ENCODE measurements at places on chromosomes 3 and 15.
A peak's percentile ranks its signal among the peaks of the same experiment; 100 is the strongest.

- peak; percentile 59 for DNase-seq
Observed at GRCh38 chr15:99450896-99451358, 114.9 kb upstream of the MEF2A start.

GRCh38 chr15:93452537-93453211 lies 363.7 kb upstream of the RGMA start:
- DNase-seq, result no peak

DNA sequence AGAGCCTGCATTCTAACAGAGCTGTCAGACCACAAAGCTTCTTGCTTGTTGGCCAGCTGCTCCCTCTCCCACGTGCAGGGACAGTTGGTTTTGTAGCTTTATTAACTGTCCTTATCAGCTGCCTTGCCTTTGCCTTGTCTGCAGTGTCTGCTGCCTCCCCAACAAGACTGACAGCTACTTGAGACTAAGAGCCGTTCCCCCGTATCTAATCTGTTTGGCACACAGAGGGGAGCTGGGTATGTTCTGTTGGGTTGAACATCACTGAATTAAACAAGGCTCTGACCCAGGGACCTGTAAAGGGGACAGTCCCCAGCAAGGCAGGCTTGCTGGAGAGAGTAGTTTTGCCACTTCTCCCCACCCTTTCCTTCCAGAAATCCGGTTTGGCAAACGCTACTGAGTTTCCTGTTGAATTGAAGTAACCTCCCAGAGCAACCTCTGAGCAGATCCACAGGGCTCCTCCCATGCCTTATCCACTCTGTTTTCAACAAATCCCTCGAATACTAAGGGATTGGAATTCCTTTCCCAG lies 116.1 kb downstream of the ANP32A start:
- DNase-seq, result no peak

GRCh38 chr3:147184794-147185193 lies 221.5 kb downstream of the ZIC4 start:
- DNase-seq, result no peak

GRCh38 chr3:66507423-66508260 lies 6.8 kb upstream of the LRIG1 start:
- DNase-seq, result no peak

- no peak for DNase-seq
Observed at GRCh38 chr3:129867506-129868124, 25.9 kb downstream of the TMCC1 start.

GRCh38 chr15:62047282-62047827 lies 12.9 kb downstream of the VPS13C start:
- DNase-seq, result no peak

GRCh38 chr3:32239307-32240158 lies 1.1 kb downstream of the CMTM8 start:
- DNase-seq, result no peak

GRCh38 chr3:127822682-127823425 lies 539 bp upstream of the MGLL start:
- no peak for DNase-seq

DNA sequence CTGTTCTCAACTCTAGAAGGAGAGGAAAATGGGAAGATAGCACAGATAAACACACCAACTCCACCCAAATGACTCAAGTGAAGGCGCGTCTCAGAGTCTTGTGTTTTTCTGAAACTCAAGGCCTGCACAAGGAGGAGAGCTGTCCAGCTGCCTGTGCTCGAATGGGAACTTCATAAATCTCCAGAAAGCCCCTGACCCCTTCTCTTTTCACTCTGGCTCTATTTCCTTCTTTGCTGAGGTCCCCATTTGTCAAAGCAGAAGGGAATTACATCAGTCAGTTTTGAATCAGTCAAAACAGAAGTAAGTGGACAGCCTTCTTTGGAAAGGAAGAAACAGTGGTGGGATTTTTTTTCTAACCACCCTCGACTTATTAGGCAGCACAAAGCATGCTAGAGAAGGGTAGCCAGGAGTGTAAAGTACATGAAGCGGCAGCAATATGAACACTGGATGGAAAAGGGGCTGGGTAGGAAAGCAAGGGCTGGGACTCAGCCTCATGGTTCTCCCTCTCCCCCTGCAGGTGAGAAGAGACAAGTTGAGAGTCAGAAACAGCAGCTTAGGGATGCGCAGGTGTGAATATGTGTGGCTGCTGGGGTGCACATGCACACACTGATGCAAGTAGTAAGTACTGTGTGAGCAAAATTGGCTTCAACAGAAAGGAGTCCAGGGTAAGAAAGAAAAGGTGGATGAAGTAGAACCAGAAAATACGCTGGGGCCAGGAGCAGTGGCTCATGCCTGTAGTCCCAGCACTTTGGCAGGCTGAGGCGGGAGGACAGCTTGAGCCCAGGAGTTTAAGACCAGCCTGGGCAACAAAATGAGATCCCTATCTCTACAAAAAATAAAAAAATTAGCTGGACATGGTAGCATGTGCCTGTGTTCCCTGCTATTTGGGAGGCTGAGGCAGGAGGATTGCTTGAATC lies 36.6 kb upstream of the MAGEF1 start:
- DNase-seq, result no peak

DNA sequence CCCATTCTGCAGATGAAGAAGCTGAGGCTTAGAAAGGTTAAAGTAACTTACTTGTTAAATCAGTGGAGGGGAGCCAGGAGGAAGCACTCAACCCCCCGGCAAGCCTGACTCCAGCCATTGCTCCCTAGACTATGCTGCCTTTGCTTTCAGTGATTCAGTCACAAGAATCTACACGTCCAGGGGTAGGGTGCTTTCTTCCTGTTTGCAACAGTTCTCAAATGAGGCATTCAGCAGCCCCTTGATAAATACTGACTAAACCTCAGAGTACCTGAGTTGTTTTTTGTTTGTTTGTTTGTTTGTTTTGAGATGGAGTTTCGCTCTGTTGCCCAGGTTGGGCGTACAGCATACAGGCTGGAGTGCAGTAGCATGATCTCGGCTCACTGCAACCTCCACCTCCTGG lies 28.6 kb downstream of the MAGEF1 start:
- DNase-seq, result no peak

- no peak for DNase-seq
Observed at GRCh38 chr15:90343302-90343790, 8.7 kb upstream of the ZNF774 start.

GRCh38 chr3:139132976-139133375 lies 88.3 kb upstream of the PRR23C start:
- no peak for DNase-seq

- DNase-seq, result no peak
Observed at GRCh38 chr3:50153782-50154475, 1.2 kb upstream of the SEMA3F start.

DNA sequence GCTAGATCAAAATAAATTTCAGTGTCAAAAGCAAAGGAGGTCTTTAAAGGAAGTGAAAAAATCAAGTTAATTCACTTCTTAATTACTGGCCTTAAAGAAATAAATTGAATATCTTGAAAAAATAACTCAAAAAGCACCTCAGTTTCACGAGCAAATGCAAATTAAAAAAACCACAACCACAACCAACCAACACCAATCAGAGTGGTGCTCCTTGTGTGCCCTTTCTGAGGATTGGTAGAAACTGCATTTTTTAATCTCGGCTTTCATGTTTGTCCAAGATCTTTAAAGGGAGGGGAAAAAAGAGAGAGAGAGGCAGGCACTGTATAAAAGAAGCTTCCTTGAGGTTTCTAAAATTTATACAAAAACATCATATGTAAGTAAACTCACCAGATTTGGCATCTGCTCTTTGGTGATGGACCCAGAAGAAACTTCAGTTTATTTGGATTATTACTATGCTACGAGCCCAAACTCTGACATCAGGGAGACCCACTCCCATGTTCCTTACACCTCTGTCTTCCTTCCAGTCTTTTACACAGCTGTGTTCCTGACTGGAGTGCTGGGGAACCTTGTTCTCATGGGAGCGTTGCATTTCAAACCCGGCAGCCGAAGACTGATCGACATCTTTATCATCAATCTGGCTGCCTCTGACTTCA lies at the start of gene GPR15:
Gene GPR15, plus strand, starts transcription at position 357 of the 653 bp plus-strand sequence. Its CDS starts 56 bp downstream, at position 413.
- DNase-seq, result no peak

DNA sequence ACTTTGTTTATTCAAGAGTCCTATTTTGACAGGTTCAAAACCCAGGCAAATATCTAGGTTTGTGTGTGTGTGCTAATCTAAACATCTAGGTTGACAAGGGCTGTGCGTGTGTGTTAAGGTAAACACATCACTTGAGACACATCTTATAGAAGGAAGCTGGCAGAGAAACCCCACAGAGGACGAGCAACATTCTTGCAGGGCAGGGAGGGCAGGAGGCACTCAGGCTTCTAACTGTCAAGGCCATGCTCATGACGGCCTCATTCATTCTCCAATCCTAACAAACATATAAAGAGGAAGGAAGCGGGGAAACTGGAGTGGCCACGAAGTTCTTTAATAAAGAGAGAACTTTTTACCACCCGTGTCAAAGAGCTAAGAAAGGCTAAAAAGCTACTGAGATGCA lies 43.4 kb downstream of the SLCO2A1 start:
- no peak for DNase-seq

DNA sequence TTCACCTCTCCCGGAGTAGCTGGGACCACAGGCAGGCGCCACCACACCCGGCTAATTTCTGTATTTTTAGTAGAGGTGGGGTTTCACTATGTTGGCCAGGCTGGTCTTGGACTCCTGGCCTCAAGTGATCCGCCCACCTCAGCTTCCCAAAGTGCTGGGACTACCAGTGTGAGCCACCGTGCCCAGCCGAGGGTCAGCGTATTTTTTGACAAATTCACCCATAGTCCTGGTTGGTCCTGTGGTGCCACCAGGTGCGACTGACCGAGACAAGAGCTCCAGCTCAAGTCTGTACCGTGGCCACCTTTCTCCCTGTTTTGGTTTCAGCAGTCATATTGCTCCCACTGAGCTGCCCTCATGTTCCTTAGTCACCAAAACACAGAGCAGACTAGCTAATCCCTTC lies 8.8 kb downstream of the SLC51A start:
- DNase-seq, result no peak

- no peak for DNase-seq
Observed at GRCh38 chr3:126865736-126866135, 117.2 kb upstream of the PLXNA1 start.

DNA sequence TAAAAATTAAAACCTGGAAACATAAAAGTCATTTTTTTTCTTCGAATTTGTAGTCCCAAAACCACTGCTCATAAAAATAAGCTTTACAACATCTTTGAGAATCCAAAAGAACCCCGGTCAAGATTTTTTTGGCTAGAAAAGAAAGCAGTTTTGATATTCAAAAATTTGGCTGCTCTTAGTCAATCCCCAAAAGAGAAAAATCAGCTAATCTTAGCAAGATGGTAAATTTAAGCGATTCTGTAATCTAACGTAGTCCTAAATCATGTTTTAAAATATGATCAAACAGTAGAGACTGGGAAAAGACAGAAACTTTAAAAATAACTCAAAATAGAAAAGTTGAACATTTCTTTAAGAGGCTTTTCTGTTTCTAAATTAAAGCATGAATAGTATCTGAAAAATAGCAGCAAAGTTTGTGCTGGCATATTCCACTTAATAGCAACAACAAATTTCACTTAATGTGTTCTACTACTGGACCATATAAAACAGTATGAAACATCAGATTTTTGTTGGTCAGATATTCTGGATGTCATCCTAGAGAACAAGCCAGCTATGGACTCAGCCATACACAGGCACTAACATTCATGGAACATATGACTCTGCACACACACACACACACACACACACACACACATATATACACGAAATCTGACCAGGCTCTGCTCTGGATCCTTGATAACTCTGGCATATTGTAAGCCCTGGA lies 19.1 kb upstream of the NR2F2 start:
- no peak for DNase-seq

- DNase-seq, result no peak
Observed at GRCh38 chr15:91311986-91312385, 211.9 kb downstream of the SV2B start.

DNA sequence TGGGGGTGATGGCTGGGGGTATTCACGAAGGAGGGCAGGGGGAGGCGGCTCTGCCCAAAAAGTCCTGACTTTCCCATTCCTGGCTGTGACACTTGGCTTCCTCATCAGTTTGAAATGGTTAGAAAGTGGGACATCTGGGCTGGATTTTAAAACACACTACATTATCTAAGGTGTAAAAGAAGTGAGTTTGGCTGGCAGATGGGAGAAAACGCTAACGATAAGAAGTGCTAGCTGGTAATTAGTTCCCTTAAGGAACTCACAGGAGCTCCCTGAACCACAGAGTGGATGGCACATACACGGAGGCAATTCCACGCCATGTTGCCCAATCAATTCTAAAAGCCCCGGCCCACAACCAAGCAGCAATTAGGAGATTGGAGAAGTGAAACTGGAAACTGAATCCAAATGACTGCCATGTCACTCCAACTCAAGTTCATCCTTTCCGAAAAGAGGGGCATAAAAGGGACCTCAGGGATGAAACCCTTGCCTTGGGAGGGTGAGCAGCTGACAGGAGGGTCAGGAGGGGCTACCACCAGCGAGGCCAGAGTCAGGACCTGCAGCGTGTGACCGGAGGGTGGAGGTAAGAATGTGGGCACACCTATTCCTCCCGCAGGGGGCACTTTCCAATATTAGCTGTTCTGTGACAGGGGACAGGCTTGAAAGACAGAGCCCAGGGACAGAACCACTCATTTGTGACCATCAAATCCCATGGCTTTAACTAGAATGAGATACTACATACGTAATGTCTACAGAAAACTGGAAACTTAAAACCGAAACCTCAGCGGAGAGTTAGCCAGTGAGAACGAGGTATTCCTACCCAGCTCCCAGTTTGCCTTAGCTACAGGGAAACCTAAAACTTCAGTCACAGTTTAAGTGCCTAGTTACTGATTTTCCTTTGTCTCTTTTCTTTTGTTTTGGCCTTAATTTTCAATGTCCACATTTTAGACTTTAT lies 95.3 kb upstream of the OXTR start:
- DNase-seq, result no peak

DNA sequence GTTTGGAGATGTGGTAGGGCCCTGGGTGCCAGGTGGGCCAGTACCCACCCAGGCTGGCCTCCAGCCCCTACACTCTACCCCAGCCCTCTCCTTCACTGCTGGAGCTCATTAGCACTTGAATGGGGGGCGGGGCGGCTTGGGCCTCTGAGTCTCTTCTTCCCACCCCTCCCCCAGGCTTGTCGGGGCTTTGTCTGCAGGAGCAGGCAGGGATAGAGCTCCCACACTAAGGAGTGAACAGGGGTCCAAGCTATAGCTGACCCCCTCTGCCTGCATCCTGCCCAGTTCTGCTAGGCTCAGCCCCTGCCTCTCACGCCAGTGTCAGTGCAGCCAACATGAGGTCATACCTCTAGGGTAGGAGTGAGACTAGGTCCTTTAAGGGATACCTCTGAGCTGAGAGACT lies 5.2 kb downstream of the GNAI2 start:
- no peak for DNase-seq

DNA sequence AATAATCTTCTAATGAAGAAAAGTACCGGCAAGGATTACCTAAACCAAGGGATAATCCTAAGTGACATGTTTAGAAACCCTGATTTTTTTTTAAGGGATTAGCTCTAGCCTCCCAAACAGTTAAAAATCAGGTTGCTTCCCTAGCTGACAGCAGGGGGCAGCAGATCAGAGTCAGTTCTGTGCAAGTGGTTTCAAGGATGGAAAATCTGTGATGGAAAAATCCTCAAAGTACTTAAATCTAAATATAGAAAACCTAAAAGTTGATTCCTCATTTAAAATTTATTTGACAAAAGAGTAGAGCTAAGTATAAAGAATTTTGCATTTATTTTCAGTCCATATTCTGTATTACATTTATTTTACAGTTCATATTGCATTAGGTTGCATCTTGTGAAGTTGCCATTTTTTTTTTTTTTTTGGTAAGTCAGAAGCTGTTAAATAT lies 107.6 kb downstream of the PEX5L start:
- DNase-seq, result peak; percentile 35
